ENCODE measurements at places on chromosomes 7 and 10. TPM values are rescaled to one million over a fixed set of nuclear protein-coding genes. Genes with fewer than 3 reads are reported as not detected.

The OR2A1 gene
- 0.38 TPM for polyA plus RNA-seq

DNA sequence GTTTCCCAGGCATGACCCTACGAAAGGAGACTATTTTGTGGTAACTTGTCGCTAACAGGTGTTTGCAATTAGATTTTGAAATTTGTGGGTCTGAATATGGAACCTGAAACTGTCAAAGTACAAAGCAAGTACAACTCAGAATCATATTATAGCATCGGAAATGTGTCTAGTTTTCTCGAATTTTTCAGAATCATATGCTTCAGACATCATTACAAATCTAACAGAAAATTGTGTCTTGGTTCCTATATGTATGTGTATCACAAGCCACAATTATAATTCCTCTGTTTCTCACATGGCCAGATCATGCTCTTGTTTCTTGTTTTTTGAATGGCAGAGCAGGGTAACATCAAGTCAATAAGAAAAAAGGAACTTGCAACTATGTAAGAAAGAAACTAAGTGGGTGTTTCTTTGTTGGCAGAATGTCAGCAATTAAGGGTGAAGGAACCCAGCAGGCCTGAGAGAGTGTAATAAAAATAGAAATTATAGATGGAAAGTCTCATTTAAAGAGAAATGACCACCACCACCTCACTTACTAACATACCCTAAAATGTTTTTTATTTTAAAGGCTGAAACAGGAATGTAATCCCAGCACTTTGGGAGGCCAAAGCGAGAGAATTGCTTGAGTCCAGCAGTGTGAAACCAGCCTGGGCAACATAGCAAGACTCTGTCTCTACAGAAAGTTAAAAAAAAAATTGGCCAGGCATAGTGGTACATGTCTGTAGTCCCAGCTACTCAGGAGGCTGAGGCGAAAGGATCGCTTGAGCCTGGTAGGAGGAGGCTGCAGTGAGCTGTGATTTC is 51.3 kb downstream of the PRTFDC1 start:
- DNase-seq = no peak

The ADAMTS14 gene
- polyA plus RNA-seq = not detected

DNA sequence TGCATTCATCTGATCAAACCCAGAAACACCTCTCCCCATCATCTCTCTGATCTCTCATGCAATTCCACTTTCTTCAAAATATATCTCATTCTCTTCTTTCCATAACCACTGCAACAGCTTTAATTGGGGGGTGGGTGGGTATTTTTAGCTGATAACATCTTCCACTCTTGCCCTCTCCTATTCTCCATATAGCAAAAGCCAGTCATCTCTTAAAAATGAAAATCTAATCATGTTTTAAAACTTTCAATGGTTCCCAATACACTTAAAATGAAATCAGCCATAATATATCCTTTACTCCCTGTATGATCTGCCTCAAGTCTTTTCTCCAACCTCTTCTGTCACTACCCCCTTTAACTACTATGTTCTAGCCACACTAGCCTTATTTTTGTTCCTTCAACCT is 1.5 kb downstream of the YME1L1 start:
- no peak for DNase-seq

The TACR2 gene
- not detected for polyA plus RNA-seq

DNA sequence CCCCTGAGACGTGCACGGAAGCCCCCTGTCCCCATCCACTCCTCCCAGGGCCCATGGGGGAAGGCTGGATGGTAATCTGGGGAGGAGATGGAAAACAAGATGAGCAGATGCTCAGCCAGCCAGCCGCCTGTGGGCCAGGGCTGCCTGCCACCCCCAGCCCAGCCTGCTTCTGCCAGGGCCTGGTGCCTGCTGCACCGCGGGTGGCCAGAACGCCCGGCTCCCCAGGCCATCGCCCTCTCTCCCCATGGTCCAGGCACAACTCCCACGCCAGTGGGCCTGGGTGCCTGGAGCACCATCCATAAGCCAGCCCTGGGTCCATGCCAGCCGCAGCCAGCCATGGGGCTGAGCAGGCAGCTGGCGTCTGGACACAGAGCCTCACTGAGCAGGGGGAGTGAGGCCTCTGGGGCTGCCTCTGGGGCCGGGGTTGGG is 57.2 kb upstream of the ELN start:
- no peak for DNase-seq

- no peak for DNase-seq
Measured at GRCh38 chr7:151579644-151580043, 59.9 kb upstream of the RHEB start.

GRCh38 chr10:117353684-117354083 is 21.6 kb downstream of the PDZD8 start:
- no peak for DNase-seq

GRCh38 chr10:130040817-130041330 is 69.8 kb downstream of the C10orf143 start:
- no peak for DNase-seq

GRCh38 chr7:158695726-158696452 is 8.7 kb downstream of the NCAPG2 start:
- DNase-seq = peak; percentile 59
